Left renal cortex interstitium (tissue), 4 donors: ENCODE measurements at places on chromosomes 5 and 9. TPM values are rescaled to one million over a fixed set of nuclear protein-coding genes. Genes with fewer than 3 reads are reported as not detected.

The FOXD1 gene
- polyA plus RNA-seq = 23.6 TPM

The DMAC1 gene
- 97.2 TPM for polyA plus RNA-seq

DNA sequence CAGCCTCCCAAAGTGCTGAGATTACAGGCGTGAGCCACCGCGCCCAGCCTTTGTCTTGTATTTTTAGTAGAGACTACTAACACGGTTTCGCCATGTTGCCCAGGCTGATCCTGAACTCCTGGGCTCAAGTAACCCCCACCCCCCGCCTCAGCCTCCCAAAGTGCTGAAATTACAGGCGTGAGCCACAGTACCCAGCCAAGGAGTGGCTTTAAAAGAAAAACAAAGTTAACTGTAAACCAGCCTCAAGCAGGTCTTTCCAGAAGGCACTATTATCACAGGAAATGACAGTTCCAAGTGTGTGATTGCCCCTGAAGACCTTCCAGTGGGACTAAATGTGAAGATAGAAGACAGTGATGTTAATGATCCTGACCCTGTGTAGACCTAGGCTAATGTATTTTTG is 31.1 kb downstream of the SIL1 start:
- DNase-seq = no peak

The PCDHB10 gene
- polyA plus RNA-seq = 7.4 TPM

The DEPDC1B gene
- polyA plus RNA-seq = 26.7 TPM

DNA sequence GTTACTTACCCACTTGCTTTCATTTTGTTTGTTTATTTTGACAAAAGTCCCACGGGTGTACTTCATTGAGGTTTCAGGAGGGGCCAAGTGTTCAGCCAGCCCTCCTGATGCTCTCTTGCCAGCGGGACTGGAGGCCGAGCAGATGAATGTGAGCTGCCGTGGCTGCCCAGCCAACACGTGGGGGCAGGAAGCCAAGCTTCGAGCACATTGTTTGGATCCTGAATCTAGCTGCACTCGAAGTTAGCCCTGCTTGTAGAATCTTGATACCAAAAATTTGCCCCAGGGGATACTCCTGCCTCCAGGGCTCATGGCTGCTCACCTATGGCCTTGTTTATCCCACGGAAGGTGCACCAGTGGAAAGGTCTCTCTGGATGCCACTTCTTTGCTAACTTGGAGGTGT is 49.3 kb downstream of the RASGEF1C start:
- DNase-seq = no peak
